ENCODE measurements at places on chromosomes 12 and 14.

DNA sequence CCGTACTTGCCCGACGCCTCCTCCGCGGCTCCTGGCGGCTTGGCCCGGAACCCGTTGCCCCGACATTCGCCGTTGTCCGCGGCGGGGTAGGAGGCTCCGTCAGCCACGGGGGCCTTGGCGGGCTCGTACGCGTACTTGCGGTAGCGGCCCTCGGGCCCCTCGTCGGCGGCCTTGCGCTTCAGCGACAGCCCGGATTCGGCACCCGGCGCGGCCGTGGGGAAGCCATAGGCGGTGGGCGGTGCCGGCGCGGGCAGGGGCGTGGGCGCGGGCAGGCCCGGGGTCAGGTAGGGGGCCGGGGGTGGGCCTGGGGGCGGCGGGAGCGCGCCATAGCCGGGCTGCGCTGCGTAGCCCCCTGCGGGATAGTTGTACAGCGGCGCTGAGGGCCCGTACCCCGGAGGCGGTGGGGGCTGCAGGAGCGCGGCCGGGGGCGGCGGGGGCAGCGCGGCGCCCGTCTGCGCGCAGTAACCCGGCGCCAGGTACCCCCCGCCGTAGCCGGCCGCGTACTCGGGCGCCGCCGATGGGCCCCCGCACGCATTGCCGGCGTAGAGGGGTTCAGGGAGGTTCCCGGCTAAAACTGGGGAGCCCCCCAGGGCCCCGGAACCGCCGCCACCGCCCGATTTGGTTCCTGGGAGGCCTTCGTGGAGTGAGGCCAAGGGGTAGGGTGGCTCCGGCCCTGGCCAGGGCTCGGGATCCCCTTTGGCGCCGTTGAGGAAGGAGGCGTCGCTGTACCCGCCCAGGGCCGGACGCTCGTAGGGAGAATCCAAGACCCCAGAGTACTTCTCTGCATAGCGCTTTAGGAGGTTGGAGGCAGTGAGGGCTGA lies 26.9 kb downstream of the FIGNL2 start:
- no peak for DNase-seq

DNA sequence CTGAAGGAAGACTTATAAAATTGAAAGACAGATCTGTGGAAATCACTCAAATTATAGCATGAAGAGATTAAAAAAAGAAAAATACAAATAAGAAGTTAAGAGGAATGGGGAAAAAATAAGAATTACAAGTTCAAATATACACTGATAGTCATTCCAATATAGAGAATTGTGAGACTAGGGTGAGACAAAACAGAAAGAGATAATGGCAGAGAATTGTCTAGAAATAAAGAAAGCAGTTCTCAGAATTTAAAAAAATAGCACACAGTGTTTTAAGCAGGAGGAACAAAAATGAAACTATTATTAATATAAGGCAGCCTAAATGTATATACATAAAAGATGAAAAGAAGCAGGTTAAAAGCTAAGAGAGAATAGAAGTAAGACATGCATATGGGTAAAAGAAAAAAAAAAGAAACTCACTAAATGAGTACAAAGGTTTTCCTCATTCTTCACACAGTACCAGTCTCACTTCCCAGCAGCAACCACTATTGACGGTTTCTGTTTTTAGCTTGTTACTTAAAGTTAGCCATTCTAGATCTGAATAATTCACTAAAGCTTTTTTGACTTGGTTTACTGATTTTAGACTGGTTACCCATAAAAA lies 31.1 kb downstream of the SLC38A4 start:
- DNase-seq: no peak

GRCh38 chr12:9319044-9319841 lies 111.0 kb upstream of the PZP start:
- DNase-seq: peak; percentile 11

GRCh38 chr12:28955931-28956330 lies 193.1 kb upstream of the FAR2 start:
- no peak for DNase-seq

DNA sequence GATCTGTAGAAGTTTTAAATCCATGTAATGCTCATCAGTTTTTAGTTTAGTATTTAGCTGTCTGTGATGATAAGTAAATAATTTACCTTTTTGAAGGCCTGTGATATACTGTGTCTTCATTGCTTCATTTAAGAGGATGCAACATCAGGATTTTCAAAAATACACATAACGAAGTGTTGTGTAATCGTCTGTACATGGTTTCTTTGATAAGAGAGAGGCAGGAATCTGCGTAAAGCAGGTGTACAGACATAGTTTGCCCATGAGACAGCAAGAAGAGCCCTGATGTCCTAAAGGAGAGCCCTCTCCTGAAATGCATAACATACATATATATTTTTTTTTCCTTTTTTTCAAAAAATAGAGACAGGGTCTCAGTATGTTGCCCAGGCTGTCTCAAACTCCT lies 44.8 kb downstream of the RASSF3 start:
- DNase-seq: no peak

DNA sequence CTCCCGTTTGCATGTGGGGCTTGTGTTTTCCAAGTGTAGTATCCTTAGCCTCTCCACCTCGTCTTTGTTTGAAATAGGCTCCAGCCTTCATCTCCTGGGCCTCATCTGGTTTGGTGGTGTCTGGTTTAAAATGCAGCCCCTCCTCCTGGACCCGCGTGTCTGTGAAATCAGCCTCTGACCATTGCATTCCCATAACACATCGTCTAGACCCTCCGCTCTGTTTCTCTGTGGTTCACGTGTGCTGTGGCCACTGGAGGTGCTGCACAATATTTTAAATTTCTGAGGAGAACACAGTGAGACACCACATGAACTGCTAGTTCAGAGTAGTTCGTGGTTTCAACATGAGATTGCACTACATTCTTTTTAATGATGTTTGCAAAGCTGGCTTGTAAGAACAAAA lies 35.6 kb downstream of the UBE3B start:
- no peak for DNase-seq
